ENCODE measurements at places on chromosomes 11 and 22. TPM values are rescaled to one million over a fixed set of nuclear protein-coding genes. Genes with fewer than 3 reads are reported as not detected.

DNA sequence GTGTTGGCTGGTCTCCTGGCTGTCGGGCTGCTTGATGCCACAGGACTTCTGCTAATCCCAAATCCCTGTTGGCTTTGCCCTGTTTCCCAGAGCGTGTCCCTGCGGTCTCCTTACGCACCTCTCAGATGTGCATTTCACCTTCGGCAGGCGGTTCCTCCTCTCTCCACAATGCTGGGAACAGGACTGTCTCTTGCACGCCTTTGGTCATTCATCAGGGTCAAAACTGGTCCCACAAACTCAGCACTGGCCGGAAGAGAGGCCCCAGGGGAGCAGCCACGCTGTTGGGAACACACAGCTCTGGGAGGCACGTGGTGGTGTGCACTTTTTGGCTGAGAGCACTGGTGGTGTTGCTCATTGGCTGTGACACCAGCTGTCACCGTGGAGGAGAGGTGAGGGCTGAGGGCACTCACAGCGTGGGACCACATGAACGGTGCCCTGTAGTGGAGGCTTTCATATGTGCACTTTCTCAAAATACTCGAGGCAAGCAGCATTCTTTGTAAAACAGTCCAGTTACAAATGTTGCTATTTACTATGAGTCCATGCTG, 15.3 kb upstream of the TRMU start:
- DNase-seq = peak; percentile 15

DNA sequence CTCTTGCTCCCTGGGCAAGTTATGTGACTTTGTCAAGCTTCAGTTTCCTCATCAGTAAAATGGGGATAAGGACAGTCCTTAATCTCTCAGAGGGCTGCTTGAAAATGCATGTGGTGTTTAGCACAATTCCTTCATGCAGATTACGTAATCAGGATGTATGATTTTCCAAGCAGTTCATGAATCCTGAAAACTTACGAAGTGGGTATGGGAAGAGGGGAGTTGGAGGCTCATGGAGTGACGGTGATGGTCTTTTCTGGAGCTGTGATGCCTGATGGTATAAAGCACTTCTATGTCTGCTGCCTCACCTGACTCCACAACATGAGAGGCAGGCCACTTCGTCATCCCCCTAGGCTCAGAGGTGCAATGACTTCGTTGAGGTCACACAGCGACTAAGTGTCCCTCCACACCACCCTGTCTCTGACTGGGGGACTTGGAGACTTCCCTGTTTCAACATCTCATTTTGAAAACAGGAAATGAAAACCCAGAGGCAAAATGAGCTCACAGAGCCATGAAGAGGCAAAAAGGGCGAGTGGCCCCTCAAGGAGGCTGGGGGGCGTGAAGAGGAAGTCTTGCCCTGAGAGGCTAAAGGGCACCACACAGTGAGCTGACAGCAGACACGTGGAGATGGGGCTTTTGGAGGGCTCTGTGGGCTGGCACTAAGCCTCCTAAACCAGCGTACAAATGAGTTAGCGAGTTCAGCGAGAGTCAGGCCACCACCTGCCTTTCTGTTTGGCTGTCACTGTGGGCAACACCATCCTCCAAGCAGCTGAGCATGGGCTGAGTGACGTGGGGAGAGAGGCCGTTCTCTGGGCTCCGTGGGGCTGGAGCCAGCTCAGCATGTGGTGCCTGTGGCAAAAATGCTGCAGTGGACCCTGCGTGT, 10.1 kb downstream of the MCM5 start:
- no peak for DNase-seq

DNA sequence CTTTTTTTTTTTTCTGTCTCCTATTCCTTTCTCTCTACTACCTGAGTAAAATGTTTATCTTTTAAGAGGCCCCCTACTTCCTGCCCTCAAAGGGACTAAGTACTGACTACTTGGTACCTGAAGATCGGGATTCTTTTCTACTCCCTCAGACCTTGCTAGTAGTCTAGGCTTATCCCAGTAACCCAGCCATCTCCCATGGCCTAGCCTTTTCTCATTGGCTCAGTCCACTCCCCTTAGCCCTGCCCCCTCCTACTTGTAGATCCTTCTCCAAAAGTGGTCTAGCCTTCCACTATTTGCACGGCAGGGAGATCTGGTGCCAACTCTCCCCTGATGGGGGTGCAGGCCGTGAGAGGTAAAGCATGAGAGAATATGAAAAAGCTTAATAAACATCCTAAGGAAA, 133.7 kb downstream of the RCN1 start:
- no peak for DNase-seq

GRCh38 chr11:6402561-6402981, 12.3 kb downstream of the SMPD1 start:
- DNase-seq = no peak

DNA sequence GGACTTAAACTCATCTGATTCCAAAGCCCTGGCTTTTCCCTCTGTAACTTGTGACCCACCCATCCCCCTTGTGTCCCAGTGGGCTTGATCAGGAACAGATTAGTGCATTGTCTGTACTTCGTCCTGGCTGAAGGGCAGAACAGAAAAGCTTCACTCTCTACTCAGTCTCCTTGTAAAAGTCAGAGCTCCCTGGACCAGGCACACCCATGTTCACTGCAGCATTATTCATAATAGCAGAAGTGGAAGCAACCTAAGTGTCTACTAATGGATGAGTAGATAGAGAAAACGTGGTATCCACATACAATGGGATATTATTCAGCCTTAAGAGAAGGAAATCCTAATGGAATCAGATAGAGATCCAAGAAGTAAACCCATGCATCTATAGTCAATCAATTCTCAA, 20.7 kb downstream of the DRD2 start:
- DNase-seq = no peak

- DNase-seq = peak; percentile 27
These were observed 173.2 kb upstream of the SORL1-AS1 start for GRCh38 chr11:121625777-121626506.

- DNase-seq = no peak
These were observed 110.2 kb downstream of the APIP start for GRCh38 chr11:34805937-34806336.

DNA sequence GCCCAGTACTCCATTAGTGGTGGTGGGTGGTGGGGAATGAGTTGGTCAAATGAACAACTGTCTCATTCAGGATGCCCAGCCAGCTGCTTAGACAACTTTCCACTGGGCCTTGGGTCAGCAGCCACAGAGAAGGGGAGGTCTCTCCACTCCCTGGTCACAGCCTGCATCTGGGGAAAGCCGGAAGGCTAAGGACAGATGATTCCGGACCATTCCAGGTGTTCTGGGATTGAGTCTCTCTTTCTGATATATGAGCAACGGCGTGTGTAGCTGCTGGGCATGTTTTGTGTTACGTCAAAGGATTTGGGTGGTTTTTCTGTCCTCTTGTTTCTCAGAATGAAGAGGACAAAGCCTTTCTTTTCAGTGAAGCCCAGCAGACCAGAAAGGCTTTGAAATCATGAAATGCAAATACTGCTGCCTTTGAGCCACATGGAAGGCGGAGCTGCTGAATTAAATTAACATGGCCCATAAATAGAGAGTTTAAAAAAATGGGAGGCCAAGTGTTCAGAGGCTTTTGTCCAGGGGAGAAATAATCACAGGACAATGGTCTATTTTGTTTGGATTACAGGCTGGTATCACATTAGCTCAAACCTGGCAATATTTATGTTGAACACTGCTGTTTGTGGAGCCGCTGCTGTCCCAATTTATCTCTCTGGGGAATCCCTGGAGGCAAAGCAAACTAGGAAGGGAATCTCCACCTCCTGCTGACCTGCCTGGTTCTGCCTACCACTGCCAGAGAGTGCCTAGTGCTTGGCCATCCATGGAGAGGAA, 234.4 kb upstream of the E2F8 start:
- DNase-seq = no peak

DNA sequence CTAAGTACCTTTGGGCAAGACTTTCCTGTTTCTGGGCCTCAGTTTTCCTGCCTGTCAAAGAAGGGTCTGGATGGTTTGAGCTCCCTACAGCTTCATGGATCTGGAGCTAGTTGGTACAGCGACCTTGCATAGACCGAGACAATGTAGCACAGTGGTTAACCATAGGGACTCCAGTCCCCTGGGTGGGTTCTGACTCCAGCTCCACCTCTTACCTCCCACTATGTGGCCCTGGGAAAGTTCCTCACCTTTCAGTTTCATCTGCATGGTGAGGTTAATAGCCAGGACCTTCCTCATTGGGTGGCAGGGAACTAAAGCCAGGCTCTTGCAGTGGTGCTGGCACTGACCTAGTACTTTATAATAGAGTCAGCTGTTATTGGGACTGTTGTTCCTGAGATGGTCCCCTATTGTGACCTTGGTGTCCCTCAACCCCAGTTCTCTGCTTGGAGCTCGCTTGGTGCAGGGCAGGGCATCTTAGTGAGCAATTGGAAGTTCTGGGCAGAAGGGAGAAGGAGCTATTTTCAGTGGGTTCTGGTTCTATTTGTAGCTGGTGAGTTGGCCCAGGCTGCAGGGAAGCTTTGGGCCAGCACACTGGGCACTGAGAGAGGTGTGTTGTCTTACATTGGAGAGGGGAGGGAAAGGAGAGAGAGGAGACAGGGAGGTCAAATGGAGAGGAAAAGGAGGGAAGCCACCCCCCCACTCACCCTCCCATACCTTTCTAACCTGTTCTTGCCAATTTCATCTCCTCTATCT, 10.7 kb upstream of the MTMR3 start:
- DNase-seq = no peak

GRCh38 chr11:95570845-95571244, 218.7 kb downstream of the FAM76B start:
- no peak for DNase-seq

DNA sequence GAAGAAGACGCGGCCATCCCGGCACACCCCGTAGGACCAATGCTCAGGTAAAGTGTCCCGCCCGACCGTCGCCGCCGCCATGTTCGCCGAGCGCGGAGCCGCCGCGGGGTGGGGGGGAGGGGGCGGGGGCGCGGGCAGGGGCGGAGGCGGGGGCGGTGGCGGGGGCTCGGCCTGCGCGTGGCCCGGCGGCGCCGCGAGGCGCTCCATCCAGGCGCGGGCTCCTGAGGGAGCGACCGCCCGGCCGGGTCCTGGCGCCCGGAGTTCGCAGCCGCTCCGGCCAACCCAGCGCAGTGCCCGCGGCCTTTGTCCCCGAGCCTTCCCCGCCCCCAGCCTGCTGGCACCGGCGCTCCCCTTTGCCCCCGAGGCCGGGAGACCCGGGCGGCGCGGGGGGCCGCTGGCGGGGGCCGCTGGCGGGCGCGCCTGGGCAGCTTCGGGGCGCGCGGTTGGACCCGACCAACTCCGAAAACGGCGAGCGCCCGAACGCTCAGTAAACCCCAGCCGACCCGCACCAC, at the start of gene PLEKHA7:
Gene PLEKHA7 (minus strand): TSS at position 94 of the 512 bp plus-strand sequence. CDS start 13 bp downstream, at position 81.
- DNase-seq = no peak

DNA sequence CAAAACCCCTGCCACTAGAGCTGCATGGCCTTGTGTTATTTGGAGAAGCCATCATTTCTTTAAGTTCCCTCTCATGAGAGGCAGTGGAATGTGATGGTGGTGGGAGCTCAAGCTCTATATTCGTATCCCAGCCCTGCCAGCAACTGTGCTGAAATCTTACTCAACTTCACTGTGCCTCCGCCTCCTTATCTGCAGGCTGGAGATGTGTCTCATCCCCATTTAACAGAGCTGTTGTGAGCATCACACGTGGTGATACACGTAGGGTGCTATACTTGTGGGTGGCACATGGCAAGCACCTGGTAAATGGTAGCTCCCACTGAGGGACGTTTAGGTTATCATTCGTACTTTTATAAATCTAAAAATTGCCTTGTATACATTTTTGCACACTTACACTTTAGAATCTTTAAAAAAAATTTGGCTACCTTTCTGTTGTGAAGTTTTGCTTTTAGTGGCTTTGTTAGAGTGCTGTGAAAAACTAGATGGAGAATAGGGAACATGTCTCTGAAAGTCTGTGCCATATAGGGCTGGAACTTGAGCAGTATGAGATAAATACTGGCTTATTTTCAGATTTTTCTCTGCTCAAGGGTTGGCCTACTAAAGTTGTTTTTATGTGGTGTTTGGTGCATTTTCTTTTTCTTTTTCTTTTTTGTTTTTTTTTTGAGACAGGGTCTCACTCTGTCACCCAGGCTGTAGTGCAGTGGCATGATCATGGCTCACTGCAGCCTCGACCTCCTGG, 23.2 kb downstream of the TNRC6B start:
- DNase-seq = no peak

DNA sequence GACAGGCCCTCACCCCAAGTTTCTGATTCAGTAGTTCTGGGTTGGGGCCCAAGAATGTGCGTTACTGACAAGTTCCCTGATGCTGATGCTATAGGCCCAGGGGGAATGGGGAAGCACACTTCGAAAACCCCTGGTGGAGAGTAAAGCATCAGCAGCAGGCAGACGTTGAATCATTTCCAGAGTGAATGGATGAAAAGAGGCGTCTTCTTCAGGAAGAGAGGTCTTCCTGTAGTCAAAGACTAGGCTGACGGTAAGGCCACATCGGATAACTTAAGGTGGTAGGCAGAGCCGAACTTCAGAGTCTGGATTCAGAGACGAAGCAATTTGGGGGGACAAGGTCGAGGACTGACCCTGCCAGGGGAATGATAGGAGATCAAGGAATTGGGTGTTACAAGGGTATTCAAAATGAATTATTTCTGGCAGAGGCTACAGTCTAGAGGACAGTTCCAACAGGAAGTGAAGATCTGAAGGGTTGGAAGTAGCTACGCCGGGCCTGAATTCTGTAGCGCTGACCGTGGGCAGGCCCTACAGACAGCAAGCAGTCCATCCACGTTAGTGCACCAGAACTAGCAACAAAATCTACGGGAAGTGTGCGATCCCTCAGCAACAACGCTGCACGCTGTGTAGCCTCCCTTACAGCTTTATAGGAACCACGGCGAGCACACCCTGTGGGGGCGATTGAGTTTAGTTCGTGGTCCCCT, 862 bp upstream of the CENATAC start:
- DNase-seq = no peak

- DNase-seq = no peak
These were observed 41.3 kb upstream of the HMGXB4 start for GRCh38 chr22:35215993-35216392.

- no peak for DNase-seq
These were observed 26.6 kb downstream of the ZBED4 start for GRCh38 chr22:49880281-49880680.

GRCh38 chr22:43396321-43396933, 15.4 kb upstream of the MPPED1 start:
- DNase-seq = no peak

- no peak for DNase-seq
These were observed 101.9 kb downstream of the ARL14EP start for GRCh38 chr11:30424844-30425243.

- DNase-seq = peak; percentile 94
These were observed 63.7 kb downstream of the PRDM11 start for GRCh38 chr11:45209891-45210699.

GRCh38 chr11:76684516-76684915, 14.0 kb upstream of the LRRC32 start:
- no peak for DNase-seq

GRCh38 chr22:36873614-36874308, 13.0 kb downstream of the NCF4 start:
- peak; percentile 39 for DNase-seq

The UBE2L6 gene
- 28.9 TPM for total RNA-seq

The CNIH2 gene
- total RNA-seq = not detected

The OR2AG1 gene
- not detected for total RNA-seq

The BTG4 gene
- total RNA-seq = not detected

The TSGA10IP gene
- not detected for total RNA-seq

The COMMD9 gene
- total RNA-seq = 48.8 TPM

The CCDC15 gene
- 0.82 TPM for total RNA-seq

The GNB1L gene
- total RNA-seq = 2.5 TPM
